ENCODE measurements at places on chromosomes 12 and 14. TPM values are rescaled to one million over a fixed set of nuclear protein-coding genes. Genes with fewer than 3 reads are reported as not detected.

DNA sequence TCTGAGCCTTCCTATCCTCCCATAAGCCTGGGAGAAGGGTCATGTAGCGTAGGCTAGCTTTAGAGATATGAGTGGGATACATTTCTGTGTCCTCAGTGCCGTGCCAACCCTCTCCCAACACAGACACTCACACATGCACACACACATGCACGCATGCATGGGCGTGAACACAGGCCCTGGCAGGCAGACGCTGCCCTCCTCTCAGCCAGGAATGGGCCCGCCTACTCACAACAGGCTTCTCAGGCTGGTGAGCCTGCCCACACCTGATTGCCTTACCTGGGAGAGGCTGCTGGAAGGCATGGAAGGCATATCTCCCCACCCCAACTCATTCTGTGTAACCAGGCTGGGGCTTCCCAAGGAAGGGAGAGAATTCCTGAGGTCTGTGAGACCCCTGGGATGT is 12.8 kb upstream of the ACVR1B start:
- no peak for DNase-seq

ACOT4 gene
- total RNA-seq: 0.62 TPM

GRCh38 chr12:101859664-101860607 is 17.4 kb upstream of the DRAM1 start:
- no peak for DNase-seq

MMP14 gene
- 22.5 TPM for total RNA-seq

DNA sequence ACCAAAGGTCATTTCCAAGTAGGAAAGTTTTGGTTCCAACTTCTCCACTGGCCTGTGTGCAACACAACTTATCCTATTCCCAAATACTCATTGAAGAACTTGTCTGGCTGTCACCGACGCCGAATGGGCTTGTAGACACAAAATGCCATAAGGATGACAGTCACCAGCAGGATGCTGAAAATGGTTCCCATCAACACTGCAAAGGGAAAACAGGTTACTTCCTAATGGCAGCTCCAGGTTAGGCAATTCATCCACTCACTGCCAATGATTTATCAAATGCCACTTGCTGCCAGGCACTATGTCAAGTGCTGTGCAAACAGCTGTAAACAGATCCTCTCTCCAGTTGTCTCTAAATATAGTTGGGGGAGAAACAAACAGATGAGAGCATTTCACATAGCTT is 6.1 kb downstream of the C12orf76 start:
- peak; percentile 51 for DNase-seq

DNA sequence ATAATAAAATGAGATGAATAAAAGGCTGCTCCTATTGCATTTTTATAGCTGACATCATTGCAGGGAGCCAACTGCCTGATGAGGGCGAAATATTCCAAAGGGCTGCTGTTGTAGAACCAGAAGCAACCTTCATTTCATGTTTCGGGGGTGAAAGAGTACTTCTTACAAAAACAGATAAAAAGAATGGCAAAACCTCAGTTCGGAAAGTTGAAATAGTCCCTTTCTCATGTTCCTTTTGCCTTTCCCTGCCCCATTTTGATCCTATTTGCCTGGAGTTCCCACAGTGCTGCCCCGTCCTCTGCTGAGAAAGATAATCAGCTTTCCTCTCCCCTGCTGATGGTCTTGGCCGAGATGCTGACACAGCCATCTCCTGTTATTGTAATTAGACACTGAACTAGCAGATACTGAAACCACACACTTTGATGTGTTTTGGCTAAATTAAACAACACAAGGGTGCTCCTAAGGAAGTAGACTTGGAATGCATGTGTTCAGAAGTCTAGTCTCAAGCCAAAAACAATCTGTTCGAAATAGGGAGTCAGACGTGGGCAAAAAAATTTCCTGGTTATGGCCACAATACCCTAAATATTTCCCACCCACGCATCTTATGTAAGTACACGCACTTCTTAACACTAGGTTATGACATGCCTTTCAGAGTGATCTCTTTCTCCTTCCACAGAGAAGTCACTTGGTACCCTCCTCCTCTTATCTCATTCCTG is 117.2 kb downstream of the PPM1H start:
- no peak for DNase-seq

- DNase-seq: no peak
Observed at GRCh38 chr12:41564816-41565215, 376.7 kb downstream of the PDZRN4 start.

DNA sequence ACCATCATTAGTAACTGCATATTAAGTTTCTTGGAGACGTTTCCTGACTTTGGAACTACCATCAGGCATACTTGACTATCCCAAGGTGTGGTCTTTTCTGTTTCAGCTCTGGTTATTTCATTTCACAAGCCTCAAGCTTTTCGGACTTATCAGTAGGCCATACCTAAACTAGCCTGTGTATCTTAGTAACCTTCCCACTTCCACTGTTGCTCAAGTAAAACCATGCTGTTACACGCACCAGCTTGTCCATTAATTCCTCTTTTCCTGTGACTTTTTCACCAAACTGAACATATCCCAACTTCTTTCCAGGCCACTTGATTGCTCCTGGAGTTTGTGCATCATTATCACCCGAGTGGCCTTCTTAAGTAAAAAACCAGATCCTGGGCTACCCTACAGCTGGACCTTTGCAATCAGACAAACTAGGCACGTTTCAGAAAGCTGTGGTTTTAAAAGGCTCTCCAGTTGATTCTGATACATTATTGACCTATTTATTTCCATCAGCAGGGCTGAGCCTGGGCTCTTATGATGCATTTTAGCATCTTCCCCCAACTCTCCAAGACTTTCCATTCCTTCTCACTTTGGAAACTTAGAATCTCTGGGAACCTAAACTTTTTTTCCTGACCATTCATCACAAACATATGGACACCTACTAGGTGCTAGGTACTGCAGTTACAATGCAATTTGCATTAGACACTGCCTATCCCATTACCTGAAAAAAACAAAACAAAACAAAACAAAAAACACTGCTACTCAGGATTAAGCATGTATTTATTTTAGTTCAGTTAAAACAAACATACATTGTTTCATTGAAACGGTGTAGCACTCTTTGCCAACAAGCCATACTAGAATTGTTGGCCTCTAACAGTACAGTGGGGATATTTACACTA is 14.9 kb downstream of the SLC38A2 start:
- DNase-seq: no peak

GRCh38 chr12:119179335-119180021 is 747 bp downstream of the HSPB8 start:
- DNase-seq: no peak

SCNN1A gene
- total RNA-seq: not detected

DNA sequence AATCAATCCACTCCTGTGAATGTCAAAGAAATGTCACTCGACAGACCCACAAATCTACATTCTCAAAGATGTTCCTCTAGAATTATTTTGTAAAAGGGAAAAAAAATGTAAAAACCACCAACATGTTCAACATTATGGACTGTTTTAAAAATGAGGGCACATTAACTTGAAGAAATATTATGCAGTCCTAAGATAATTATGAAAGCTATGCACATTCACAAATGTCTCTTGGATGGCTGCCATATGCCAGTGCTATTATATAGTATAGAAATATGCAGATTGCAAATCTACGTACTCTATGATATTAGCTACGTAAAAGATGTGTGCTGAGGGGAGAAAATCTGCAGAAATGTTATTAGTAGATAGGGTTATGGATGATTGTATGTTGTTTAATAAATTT is 334.2 kb downstream of the BMP4 start:
- no peak for DNase-seq

DNA sequence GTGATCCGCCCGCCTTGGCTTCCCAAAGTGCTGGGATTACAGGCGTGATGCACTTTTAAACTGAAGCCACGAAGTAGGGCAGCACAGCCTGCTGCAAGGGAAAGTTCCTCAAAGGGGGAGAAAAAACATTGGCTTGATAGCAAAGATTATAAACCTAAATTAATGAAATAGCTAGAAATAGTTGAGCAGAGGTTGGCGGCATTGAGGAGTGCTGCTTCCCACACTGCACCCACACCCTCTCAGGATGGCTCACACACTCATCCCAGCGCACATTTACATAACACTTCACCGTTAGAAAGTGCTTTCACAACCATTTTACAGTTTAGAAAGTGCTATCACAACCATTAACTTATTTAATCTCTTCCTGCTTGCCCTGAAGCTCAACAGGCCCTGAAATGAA is 44.4 kb upstream of the TCL1A start:
- DNase-seq: no peak

DNA sequence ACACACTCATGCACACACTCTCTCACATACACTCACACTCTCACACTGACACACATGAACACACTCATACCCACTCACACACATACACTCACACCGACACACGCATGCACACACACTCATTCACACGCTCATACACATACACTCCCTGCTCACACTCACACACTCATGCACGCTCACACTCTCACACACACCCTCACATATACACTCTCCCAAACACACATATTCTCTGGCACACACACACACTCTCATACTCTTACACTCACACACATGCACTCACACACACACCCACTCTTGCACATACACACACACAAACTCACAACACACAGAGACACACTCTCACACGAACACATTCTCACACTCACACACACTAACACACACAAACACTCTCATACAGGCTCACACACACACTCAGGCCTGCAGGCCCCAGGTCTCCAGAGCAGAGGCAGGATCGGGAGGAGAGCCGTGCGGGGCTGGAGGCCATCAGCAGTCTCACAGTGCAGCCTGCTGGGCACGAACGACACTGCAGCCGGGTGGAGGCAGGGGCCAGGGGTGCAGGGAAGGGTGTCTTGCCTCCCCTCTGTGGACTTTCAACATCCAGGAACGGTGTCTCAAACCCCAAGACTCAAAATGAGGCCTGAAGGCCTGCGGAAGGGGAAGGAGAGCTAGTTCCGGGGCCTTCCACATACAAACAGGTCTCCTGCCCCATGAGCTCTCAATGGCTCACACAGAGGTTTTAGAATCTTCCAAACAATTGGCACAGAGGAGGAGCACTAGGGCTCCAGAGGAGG is 148.7 kb downstream of the ANO2 start:
- DNase-seq: peak; percentile 64

DNA sequence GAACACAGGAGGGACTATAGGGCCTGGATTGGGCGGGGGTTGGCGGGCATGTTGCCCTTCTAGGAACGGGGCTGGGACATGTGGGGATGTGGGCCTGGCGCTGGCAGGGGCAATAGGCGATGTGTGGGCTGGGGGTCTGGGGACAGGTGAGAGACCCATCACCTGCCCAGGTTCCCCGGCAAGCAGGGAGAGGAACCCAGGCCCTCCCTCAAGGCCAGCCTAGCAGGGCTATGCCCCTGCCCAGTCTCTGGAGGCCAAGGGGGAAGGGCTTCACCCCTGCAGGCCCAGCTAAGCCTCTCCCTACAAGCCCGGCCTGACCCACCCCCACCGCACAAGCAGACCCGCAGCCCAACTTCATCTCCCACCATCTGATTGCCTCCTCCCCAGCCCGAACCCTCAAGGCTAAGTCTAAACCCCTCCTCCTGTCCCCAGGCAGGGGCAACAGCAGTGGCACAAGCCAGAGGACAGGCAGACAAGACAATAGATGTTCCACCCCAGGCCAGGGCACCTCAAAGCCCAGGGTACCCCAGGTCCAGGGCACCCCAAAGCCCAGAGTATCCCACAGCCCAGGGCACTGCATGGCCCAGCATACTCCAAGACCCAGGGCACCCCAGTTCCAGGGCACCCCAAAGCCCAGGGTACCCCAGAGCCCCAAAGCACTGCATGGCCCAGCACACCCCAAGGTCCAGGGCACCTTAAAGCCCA is 6.5 kb downstream of the JAG2 start:
- no peak for DNase-seq

GRCh38 chr14:52874389-52874788 is 76.5 kb downstream of the FERMT2 start:
- DNase-seq: no peak

CIT gene
- total RNA-seq: 2.6 TPM

- DNase-seq: no peak
Observed at GRCh38 chr12:42698213-42698612, 108.7 kb upstream of the PRICKLE1 start.

DNA sequence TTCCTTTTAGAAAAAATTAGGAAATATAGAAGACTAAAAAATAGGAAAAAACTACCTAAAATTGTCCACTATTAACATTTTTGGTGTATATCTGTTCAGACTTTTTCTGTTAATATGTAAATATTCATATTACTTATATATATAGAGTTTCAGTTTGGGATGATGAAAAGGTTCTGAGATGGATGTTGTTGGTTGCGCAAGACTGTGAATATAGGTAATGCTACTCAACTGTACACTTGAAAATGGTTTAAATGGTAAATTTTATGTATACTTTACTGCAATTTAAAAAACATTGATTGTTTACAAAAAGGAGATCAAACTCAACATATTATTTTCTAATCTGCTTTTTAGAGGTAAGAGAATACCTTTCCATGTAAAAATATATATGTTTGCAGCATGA is 200.9 kb downstream of the RAD51B start:
- no peak for DNase-seq

GRCh38 chr12:3041558-3042164 is 35.5 kb upstream of the TSPAN9 start:
- DNase-seq: no peak

GRCh38 chr14:53537422-53538315 is 384.5 kb upstream of the DDHD1 start:
- DNase-seq: no peak

DNA sequence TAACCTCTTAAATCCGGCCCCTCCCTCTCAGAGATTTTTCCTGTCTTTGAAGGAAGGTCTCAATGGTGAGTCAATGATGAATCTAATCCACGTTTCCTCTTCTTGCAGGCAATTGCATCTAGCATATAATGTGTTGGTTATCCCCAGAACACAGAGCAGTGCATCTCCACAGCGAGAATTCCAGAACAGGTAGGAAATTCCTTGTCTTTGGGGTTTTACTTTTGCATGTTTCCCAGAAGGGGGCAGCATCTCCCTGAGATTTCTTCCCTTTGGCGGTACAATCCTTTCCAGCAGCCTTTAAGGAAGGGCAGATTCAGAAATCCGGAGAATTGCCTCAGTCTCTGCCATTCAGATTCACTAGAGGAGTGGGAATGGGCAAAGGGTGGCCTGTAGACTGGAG is 128.0 kb downstream of the KCNA5 start:
- DNase-seq: no peak

GRCh38 chr14:87975636-87976035 is 17.3 kb downstream of the GALC start:
- DNase-seq: no peak

GRCh38 chr12:95184121-95184520 is 33.1 kb downstream of the FGD6 start:
- no peak for DNase-seq

DNA sequence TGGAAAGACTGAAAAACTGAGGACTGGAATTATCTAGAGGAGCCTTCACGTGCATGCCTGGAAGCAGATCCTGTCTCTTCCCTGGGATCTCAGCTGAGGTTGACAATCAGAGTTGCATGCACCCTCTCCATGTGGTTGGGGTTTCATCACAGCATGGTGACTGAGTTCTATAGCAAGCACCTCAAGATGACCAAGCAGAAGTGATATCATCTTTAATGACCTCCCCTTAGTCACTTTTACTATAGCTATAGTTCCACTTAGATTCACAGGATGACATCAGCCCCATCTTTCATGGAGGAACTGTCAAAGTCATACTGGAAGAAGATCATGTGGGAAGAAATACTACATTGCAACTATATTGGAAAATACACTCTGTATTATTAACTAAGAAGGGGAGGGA is 105.8 kb upstream of the ATXN7L3B start:
- no peak for DNase-seq

GRCh38 chr14:70266157-70266556 is 77.4 kb upstream of the SLC8A3 start:
- DNase-seq: no peak

KCNJ8 gene
- total RNA-seq: 53.5 TPM
